Glutamatergic neuron (in vitro differentiated cells): ENCODE measurements at places on chromosomes 1 and 21. TPM values are rescaled to one million over a fixed set of nuclear protein-coding genes. Genes with fewer than 3 reads are reported as not detected.
A peak's percentile ranks its signal among the peaks of the same experiment; 100 is the strongest.

The RPRD2 gene
- total RNA-seq, result 26.9 TPM

The SH3D21 gene
- total RNA-seq, result 11.8 TPM

DNA sequence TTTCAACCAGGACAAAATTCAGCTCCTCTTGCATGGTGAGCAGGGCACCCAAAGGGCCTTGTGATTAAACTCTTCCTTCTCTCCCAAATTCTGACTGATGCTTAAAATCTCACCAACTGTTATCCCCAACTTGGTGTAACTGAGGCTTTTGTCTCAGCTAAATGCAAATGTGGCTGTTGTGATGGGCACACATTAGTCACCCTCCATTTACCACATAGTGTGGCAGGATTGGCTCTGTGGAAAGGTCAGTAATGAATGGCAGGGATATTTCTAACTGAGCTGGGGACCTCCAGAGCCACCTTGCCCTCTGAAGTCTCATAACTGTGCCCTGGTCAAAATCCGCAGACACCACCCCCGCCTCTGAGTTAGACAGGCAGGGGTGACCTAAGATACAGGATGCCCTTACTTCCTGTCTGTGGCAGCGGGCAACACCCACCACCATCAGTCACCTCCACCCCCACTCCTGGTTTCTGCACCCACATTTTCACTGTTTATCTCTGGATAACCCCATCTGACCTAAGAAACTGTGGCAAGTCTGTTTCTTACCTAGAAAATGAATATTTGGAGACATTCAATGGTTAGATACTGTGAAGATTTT, 25.4 kb upstream of the RGS16 start:
- no peaks in the 10 kb centered on the region for H3K36me3 ChIP-seq
- H3K4me3 ChIP-seq, result no peak overlapping the region
- peaks cover 10% of the 10 kb centered on the region for H3K27me3 ChIP-seq

- no peak overlapping the region for H3K27ac ChIP-seq
- peaks cover 6% of the 10 kb centered on the region for H3K27me3 ChIP-seq
- no peak overlapping the region for H3K4me3 ChIP-seq
- no peaks in the 10 kb centered on the region for H3K4me1 ChIP-seq
- peaks cover 5% of the 10 kb centered on the region for H3K36me3 ChIP-seq
These were observed 47.2 kb upstream of the CAPZB start for GRCh38 chr1:19532519-19532918.

DNA sequence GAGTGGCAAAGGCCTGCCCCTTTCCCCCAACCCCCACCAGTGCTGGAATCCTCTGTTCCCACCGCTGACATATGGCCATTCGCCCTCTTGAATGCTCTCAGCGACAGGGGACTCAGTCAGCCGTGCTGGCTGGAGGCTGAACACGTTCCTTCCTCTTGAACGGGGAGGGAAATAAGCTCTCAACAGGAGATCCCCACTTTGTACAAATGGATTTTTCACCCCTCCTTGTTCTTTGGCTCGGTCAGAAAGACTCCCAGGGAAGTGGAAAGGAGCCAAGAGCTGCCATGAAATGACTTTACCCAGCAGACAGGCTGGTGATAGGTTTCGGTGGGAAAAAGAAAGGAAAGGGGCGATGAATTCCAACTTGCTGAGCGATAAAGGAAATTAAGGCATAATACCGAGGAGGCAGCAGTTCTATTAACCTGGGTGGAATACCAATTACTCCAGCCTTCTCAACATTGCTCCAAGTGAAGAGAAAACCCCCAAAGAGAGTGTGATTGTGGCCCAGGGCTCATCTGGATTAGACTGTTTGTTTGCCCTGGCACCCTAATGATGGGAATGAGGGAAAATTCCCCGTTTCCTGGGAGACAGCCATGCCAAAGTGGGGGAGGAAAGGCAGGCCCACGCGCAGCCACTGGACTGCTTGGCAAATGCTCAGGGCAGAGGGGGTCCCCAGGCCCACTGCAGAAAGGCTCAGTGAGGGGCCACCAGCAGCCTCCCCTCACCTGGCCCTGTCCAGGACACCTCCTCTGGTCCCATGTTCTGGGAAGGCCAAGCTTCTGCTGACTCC, 23.9 kb downstream of the LRP8 start:
- no peak for DNase-seq
- no peak overlapping the region for H3K27ac ChIP-seq
- no peaks in the 10 kb centered on the region for H3K36me3 ChIP-seq
- peaks cover 31% of the 10 kb centered on the region for H3K4me1 ChIP-seq
- no peak overlapping the region for H3K4me3 ChIP-seq

DNA sequence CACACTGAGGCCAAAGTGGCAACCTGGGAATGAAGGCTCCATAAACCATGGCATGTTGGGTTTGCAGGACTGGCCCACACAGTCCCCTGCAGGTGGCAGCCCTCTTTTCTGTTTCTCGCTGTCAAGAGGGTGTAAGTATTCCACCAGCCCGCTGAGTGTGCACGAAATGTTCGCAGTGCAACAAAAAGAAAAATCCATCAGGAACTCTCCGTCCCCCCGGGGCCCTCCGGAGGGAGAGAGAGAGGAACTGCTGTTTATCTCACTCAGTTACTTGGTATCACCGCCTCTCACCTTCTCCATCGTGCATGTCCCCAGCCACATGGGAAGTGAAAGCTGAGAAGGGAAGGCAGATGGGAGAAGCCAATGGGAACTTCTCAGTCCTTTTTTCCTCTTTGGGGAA, 38.3 kb downstream of the NCF2 start:
- H3K4me1 ChIP-seq, result peaks cover 53% of the 10 kb centered on the region
- peak overlapping the region; percentile 47 for H3K4me3 ChIP-seq
- H3K27ac ChIP-seq, result peak overlapping the region; percentile 92

DNA sequence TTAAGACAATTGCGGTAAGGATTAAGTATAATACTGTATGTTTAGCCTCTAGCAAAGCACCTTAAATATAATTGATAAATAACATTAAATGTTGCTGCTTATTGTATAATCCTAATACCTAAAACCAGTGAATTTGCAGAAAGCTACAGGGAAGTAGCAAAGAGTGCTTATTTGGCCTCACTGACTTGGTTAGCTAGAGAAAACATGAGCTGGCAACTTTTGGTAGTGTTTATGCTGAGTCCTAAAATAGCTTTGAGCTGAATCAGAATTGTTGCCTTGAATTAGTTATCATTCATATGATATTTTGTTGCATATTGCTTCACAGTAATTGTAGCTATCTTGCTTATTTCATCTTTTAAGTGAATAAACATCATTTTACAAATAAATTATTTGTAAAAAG, 3.5 kb downstream of the TRIM67 start:
- peaks cover 12% of the 10 kb centered on the region for H3K27me3 ChIP-seq
- no peaks in the 10 kb centered on the region for H3K4me1 ChIP-seq
- no peak for DNase-seq
- H3K4me3 ChIP-seq, result no peak overlapping the region
- H3K36me3 ChIP-seq, result no peaks in the 10 kb centered on the region

- H3K4me3 ChIP-seq, result no peak overlapping the region
- peaks cover 22% of the 10 kb centered on the region for H3K36me3 ChIP-seq
- DNase-seq, result no peak
- peaks cover under 1% of the 10 kb centered on the region for H3K27me3 ChIP-seq
- no peak overlapping the region for H3K27ac ChIP-seq
These were observed 37.4 kb downstream of the CD58 start for GRCh38 chr1:116533429-116533820.

GRCh38 chr1:209769171-209769904, 13.5 kb downstream of the TRAF3IP3 start:
- H3K4me3 ChIP-seq, result no peak overlapping the region
- DNase-seq, result no peak
- no peaks in the 10 kb centered on the region for H3K4me1 ChIP-seq
